ENCODE measurements at places on chromosomes 3 and 15. TPM values are rescaled to one million over a fixed set of nuclear protein-coding genes. Genes with fewer than 3 reads are reported as not detected.
A peak's percentile ranks its signal among the peaks of the same experiment; 100 is the strongest.

Gene RPP25
- total RNA-seq: 24.0 TPM

Gene NME9
- total RNA-seq: 1.1 TPM

GRCh38 chr3:39122813-39123212, 15.3 kb downstream of the TTC21A start:
- H3K27ac ChIP-seq: no peak overlapping the region
- no peaks in the 10 kb centered on the region for H3K36me3 ChIP-seq
- no peaks in the 10 kb centered on the region for H3K27me3 ChIP-seq
- no peak for DNase-seq
- H3K4me3 ChIP-seq: no peak overlapping the region
- H3K4me1 ChIP-seq: no peaks in the 10 kb centered on the region

DNA sequence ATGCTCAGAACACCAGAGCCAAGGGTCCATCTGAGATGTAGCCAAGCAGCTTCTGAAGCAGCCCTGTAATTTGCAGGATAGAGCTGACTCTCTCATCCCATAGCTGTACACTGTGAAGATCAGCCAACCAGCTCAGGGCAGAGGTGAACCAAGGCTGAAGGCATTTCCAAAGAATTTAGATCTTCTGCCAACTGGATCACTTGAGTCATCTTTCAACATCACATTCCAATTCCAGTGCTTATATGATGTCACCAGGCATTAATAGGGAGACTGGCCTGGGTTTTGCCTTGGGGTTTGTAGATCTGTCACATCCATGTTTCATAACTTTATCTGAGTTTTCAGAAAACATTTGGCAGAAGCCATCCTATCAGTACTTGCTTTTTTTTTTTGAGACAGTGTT, 98.2 kb downstream of the NR2F2 start:
- peaks cover 12% of the 10 kb centered on the region for H3K27me3 ChIP-seq
- H3K27ac ChIP-seq: no peak overlapping the region
- no peaks in the 10 kb centered on the region for H3K36me3 ChIP-seq
- H3K4me3 ChIP-seq: no peak overlapping the region
- DNase-seq: peak; percentile 44

Gene ZNF620
- 10.1 TPM for total RNA-seq

- no peak for DNase-seq
- H3K36me3 ChIP-seq: no peaks in the 10 kb centered on the region
- H3K4me1 ChIP-seq: no peaks in the 10 kb centered on the region
- no peak overlapping the region for H3K27ac ChIP-seq
Measured at GRCh38 chr3:16825617-16826204, 59.0 kb upstream of the PLCL2 start.

DNA sequence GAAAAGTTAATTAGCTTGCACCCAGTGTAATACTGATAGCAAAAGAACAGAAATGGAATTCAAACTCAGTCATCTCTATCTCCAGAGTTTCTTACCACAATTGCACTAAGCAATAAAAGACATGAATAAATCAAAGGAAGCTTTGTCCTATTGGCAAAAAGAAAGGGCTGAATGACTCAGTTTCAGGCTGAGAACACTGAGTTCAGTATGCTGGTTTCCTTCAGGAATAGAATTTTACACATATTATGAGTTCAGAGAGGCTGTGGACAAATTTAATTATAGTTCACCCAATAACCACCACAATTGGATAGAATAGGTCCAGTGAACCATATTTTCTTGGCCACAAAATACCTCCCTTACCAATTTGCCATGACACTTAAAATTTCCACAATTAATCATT, 249.7 kb downstream of the KCNMB2 start:
- H3K4me3 ChIP-seq: no peak overlapping the region
- H3K27me3 ChIP-seq: no peaks in the 10 kb centered on the region
- no peaks in the 10 kb centered on the region for H3K36me3 ChIP-seq
- H3K4me1 ChIP-seq: no peaks in the 10 kb centered on the region

Gene CLCN2
- total RNA-seq: 8.0 TPM

DNA sequence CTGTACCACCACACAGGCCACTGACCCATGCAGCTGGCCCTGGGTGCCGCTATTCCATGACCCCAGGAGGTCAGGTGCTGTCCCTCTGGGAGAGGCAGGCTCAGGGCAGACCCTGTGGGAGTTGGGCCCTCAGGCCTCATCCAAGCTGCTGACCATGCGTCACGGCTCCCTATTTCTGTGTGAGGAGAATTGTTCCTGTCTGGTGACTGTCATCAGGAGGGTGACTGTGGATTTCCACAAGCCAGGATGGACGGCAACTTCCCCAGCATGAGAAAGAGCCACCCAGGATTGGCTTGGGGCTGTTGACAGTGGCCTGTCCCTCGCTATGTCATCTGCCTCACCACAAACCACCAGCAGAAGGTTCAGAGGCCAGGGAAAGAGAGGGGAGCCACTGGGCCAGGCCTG, 41.4 kb downstream of the ZDHHC19 start:
- no peaks in the 10 kb centered on the region for H3K36me3 ChIP-seq
- DNase-seq: no peak
- no peak overlapping the region for H3K27ac ChIP-seq
- H3K4me1 ChIP-seq: no peaks in the 10 kb centered on the region
- no peak overlapping the region for H3K4me3 ChIP-seq
- no peaks in the 10 kb centered on the region for H3K27me3 ChIP-seq

DNA sequence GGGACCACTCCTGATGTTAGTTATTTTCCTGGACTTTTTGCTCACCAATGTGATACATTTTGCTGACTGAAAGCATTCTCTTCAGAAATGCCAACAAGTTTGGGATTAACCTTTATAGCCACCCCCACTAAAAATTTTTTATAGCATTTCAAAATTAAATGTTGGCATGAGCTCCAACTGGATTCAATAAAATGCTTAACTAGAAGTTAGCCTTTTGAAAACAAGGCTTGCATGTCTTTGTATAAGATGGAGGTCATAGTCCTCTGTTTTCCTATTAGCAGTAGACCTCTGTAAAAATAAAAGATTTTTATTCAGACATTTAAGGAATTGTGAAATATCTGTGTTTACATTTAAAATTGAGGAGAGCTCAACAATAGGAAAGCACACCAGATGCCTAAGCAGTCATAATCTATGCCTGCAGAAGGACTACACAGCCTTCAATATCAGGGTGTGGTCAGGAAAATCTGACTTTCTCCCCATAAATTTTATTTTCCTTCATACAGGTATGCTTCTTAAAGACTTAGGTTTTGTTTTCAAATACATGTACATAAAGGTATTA, 87.2 kb downstream of the DNAJC13 start:
- H3K4me1 ChIP-seq: no peaks in the 10 kb centered on the region
- no peak overlapping the region for H3K4me3 ChIP-seq
- no peak overlapping the region for H3K27ac ChIP-seq
- H3K27me3 ChIP-seq: no peaks in the 10 kb centered on the region
- DNase-seq: no peak
- peaks cover 78% of the 10 kb centered on the region for H3K36me3 ChIP-seq

Gene TRIM71
- not detected for total RNA-seq

- H3K36me3 ChIP-seq: no peaks in the 10 kb centered on the region
- H3K4me1 ChIP-seq: peaks cover 5% of the 10 kb centered on the region
- no peak overlapping the region for H3K27ac ChIP-seq
- no peak for DNase-seq
Measured at GRCh38 chr3:171286580-171287249, 173.5 kb downstream of the TNIK start.

Gene COPS2
- total RNA-seq: 86.2 TPM

- no peak overlapping the region for H3K4me3 ChIP-seq
- H3K27ac ChIP-seq: no peak overlapping the region
- H3K36me3 ChIP-seq: no peaks in the 10 kb centered on the region
- H3K4me1 ChIP-seq: no peaks in the 10 kb centered on the region
Measured at GRCh38 chr3:195129072-195129643, 141.8 kb downstream of the XXYLT1 start.

Gene DLL4
- 2.3 TPM for total RNA-seq

Gene ANKUB1
- not detected for total RNA-seq

DNA sequence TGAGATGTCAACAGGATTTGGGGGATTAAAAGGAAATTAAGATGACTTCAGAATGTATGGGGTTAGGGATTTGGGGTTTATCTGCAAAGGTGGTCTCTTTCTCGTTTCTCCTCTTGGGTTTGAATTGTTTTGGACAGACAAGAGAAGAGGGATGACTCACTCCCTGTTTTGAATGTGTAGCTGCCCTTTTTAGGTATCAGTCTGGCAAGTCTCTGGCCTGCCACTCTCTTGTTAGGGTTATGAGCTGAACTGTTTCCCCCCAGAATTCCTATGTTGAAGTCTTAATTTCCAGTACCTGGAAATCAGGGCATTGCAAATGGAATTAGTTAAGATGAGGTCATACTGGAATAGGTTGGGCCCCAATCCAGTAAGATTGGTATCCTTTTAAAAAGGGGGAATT, 291.7 kb downstream of the MEX3B start:
- no peak for DNase-seq
- H3K36me3 ChIP-seq: no peaks in the 10 kb centered on the region
- no peak overlapping the region for H3K27ac ChIP-seq
- peaks cover 4% of the 10 kb centered on the region for H3K4me1 ChIP-seq

- H3K27me3 ChIP-seq: no peaks in the 10 kb centered on the region
- no peaks in the 10 kb centered on the region for H3K36me3 ChIP-seq
- H3K4me1 ChIP-seq: peaks cover 22% of the 10 kb centered on the region
- H3K27ac ChIP-seq: no peak overlapping the region
- DNase-seq: no peak
- no peak overlapping the region for H3K4me3 ChIP-seq
Measured at GRCh38 chr15:38267421-38268022, 14.9 kb downstream of the SPRED1 start.

GRCh38 chr3:174873832-174874657, 14.9 kb downstream of the NAALADL2 start:
- no peak overlapping the region for H3K27ac ChIP-seq
- H3K27me3 ChIP-seq: no peaks in the 10 kb centered on the region
- H3K36me3 ChIP-seq: no peaks in the 10 kb centered on the region
- no peaks in the 10 kb centered on the region for H3K4me1 ChIP-seq

Gene MELTF
- total RNA-seq: 0.67 TPM

DNA sequence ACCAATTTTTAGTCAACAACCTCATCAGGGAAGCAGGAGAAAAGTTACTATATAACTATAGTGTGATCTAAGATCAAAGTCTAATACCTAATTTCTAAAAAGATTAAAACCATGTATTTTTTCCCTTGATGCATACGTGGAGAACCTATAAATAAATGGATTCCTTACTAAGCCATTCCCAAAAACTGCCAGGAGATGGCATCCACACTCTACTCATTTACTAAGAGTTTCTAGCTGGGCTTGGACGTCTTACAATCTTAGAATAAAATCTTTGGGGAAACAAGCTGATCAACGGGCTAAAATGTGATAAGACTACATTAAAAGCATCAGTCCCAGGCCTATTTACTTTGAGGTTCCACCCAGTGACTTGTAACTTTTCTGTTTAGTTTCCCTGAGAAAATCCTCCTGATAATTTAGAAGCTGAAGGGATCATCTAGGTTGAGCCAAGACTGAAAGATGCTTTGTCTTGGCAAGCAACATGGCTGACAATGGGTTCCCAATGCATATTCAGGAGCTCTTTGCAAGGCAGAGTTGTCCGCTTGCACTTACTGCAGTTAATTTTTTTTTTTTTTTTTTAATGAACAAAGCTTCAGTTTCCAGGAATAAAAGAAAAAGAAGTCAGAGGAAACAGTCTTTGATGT, 85.5 kb upstream of the FGF12 start:
- no peaks in the 10 kb centered on the region for H3K27me3 ChIP-seq
- no peaks in the 10 kb centered on the region for H3K36me3 ChIP-seq
- peak; percentile 44 for DNase-seq
- H3K4me3 ChIP-seq: no peak overlapping the region

DNA sequence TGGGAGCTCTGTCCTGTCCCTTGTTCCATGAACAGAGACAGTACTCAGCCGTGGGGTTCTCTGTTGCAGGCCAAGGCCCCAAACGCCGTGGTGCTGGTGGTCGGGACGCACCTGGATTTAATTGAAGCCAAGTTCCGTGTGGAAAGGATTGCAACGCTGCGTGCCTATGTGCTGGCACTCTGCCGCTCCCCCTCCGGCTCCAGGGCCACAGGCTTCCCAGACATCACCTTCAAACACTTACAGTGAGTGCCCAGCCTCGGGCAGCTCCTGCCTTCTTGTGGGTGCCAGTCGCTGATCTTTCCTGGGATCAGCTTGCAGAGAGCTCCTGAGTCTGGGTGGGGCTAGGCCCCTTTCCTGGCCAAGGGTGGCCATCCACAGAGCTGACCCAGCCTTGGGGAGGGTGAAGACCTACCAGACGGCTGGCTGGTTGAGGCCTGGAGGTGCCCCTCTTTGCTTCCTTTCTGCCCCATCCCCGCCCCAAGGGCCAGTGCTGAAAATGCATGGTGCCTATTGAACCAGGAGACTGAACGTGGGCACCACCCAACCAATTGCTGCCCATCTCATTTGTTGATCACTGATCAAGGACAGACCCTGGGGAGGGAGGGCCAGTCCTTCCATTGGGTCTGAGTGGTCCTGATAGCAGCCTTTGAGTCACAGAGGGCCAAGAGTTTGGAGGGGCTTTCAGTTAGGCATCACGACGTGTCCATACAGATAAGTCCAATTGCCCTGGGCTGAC, 106.9 kb downstream of the LRRK1 start:
- no peaks in the 10 kb centered on the region for H3K36me3 ChIP-seq
- H3K27me3 ChIP-seq: no peaks in the 10 kb centered on the region
- no peak overlapping the region for H3K4me3 ChIP-seq
- peak; percentile 45 for DNase-seq

DNA sequence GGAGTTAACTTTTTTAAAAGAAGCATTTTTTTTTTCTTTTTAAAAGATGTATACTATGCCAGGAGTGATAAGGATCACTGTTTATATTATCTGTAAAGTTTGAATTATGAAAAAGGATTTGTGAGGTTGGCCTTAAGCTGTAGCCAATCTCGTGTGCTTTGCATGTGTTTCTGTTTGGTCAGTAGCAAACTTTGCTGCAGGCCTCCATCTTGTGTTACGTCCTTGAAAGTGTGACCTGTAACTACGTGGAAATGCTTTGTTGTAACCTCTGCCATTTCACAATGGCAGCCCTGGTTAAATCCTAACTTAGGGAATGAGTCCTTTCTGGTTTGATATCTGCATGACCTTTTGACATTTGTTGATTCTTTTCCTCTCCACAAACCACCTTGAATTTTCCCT, 1345.6 kb downstream of the NSUN3 start:
- H3K4me1 ChIP-seq: no peaks in the 10 kb centered on the region
- DNase-seq: no peak
- H3K27ac ChIP-seq: no peak overlapping the region
- peaks cover 2% of the 10 kb centered on the region for H3K36me3 ChIP-seq
